ENCODE measurements at places on chromosomes 3 and 15.

DNA sequence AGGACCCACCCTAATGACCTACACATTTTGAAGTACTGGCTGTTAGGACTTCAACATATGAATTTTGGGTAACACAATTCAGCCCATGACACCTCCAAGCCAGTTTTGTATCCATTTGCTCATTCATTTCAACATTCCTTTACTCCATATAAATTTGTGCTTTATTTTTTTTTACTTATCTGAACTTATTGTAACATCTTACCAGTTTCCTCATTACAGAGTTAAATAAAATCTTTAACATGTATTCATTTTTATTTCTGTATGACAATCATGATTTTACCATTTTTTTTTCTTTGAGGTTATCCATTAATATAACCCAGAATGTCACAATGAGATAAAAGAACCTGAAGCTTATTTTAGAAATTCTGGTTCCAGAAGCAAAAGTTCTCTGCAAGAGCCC lies 48.0 kb upstream of the ATP1B3 start:
- no peak for DNase-seq

GRCh38 chr15:58701376-58701775 lies 48.1 kb downstream of the ADAM10 start:
- no peak for DNase-seq

- DNase-seq: no peak
These were observed 13.1 kb upstream of the ALCAM start for GRCh38 chr3:105353485-105354161.

DNA sequence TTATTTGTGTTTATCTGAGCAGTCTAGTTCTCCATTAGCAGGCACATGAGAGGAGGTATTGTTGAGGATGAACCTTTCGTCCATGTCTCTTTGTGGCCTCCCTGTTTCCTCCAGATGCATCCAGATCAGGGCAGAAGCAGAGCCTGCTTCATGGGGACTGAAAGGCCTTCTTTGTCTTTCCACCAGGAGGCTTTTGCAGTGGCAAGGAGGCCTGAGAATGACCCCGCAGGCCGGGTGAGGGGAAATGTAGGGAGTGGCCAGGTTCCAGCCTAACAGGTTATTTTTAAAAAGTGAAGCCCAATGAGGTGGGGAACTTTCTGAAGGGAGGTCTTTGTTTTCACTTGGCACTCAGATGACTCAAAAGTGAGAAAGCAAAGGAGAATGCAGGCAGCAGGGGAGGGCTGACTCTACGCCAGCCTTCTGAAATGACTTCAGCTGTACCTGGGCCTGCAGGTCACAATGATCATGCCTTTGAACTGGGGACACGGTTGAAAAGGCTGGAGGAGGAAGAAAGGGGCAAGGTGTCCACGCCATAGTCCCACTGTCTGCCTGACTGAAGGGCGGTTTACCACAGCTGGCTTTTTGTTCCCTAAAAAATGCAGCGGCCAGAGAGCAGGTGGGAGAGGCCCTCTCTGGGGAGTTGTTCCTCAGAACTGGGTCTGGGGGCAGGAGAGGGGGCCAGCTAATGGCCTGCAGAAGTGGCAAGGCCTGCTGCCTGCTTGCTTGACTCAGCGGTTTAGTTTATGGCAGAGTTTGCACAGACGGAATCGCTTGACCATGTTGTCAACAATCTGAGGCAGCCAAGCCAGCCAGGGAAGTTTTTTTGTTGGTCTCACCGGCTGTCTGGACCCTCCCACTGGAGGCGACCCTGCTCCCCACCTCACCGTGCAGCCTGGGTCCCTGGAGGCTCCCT lies 28.7 kb downstream of the CMTM7 start:
- no peak for DNase-seq

DNA sequence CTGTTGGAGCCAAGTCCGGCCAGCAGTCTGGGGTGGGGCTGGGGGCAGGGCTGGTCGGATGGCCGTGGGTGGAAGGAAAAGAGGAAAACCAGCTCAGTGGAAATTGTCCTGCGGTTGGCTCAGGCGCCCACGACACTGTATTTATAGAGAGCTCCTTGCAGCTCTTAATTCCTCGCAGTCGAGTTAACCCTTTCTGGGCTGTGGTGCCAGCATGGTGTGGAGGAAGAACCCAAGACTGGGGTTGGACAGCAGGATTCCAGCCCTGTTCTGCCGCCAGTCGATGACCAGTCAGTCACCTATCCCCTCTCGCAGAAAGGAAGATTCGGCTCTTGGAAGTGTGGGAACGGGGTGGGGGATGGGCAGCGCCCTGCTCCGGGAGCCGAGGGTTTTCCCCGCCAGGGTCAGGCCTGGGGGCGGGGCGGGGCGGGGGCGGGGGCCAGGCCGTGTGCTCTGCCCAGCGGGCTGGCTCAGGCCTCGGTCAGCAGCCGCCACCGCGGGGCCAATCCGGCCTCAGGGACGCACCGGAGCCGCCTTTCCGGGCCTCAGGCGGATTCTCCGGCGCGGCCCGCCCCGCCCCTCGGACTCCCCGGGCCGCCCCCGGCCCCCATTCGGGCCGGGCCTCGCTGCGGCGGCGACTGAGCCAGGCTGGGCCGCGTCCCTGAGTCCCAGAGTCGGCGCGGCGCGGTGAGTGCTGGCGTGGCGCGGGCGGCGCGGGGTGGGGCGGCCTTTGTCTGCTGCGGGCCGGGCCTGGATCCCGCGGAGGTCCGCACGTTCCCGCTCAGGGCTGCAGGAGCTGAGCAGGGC lies at the start of gene CD276:
TSS of gene CD276 (plus strand) at position 607 of the 804 bp plus-strand sequence. CDS start 15,257 bp downstream, outside the sequence.
- no peak for DNase-seq

GRCh38 chr3:63706321-63707085 lies 54.0 kb downstream of the SNTN start:
- no peak for DNase-seq

DNA sequence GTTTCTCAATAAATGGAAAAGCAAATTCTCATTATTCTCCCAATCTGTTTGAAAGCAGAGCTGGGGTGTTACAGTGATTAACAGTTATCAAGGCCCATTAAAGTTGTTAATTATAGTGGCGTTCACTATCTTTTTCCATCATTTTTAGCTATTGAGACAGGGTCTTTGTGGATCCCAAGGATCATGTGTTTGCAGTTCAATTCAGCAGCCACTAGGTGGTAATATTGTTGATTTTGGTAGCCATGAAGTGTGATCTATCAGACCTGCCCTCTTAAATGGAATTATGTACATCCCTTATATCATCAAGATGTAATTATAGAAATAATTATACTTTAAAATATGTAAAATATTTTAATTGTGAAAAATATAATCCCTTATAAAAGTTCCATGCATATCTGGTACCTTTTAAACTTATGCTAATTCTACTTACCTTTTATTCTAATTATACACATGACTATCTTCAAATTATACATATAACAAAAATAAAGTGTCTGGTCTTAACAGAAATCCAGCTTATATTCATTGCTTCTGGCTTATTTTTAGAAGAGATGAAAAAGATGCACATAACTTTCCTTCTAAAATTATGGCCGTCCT lies 126.4 kb downstream of the GREM1 start:
- no peak for DNase-seq

DNA sequence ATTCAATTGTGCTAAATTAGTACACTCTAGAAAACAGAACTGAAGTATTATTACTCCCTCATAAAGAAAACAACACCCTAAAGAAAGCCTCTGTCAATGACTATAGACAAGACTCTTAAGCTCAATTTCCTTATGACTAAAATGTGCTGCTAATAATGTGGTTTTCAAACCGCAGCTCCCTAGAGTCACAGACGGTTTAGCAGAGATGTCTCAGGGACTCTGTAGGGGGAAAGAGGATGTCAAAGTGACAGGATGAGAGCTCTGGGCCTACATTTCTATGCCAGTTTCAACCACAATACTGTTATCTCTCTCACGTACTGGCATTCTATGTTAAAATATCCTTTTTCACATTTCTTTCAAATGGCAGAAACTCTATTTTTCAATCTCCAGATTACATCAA lies 37.6 kb upstream of the WDR49 start:
- DNase-seq: no peak

DNA sequence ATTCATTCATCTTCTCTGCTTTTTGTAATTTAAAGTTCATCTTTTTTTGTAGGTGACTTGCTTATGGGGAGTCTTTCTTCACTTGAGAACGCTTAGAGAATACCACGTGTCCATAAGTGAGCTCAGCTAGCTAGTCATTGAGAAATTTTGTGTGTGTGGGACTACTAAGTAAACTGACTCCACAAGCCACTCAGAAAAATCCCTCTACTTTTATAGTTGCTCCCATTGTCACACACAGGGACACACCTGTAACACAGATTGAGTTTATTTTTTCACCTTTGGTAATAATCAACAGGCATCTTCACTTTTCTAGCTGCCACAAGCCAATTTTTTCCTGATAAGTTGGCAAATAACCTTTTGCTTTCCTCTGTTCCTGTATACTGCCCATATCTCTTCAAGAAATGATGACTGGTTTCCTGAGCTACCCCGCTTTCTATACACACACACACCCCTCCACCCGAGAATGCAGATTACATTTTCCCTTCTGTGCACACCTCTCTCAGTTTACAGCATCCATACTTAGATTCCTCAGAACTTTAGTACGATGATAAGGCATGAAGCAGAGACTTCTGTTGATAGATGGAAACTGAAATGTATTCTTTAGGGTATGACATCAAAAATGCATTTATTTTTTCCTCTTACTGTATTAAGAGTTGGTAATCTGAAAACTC lies 4.6 kb downstream of the TSC22D2 start:
- no peak for DNase-seq

- DNase-seq: no peak
These were observed 16.0 kb downstream of the SLC51A start for GRCh38 chr3:196232154-196232881.

- no peak for DNase-seq
These were observed 37.3 kb upstream of the CACNA1D start for GRCh38 chr3:53457068-53457467.

GRCh38 chr3:63966871-63967270 lies 54.7 kb upstream of the SCAANT1 start:
- no peak for DNase-seq

DNA sequence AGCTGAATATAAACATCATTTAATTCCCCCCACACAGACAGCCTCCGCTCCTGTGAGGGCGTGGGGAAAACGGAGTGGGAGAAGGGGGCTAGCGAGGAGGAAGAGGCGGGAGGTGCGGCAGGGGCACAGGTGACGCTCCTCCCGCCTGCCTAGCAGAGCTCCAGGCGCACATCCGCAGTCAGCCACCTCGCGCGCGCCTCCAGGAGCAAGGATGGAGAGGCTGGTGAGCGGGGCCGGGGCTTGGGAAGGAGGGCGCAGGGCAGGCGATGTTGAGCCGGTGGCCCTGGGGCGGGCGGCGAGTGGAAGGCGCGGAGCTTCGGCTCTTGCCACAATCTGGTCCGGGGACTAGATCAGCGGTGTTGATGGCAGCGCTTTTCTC lies at the start of gene CD200:
TSS of gene CD200 (plus strand) at position 155 of the 379 bp plus-strand sequence. CDS start at position 212, 57 bp downstream.
- DNase-seq: no peak

DNA sequence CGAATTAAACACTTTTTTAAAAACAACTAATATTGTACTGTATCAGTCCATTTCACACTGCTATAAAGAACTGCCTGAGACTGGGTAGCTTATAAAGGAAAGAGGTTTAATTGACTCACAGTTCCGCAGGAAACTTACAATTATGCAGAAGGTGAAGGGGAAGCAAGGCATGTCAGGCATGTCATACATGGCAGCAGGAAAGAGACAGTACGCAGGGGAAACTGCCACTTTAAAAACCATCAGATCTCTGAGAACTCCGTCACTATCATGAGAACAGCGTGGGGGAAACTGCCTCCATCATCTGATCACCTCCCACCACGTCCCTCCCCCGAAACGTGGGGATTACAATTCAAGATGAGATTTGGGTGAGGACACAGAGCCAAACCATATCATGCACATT lies 162.8 kb upstream of the TPM1 start:
- DNase-seq: no peak

DNA sequence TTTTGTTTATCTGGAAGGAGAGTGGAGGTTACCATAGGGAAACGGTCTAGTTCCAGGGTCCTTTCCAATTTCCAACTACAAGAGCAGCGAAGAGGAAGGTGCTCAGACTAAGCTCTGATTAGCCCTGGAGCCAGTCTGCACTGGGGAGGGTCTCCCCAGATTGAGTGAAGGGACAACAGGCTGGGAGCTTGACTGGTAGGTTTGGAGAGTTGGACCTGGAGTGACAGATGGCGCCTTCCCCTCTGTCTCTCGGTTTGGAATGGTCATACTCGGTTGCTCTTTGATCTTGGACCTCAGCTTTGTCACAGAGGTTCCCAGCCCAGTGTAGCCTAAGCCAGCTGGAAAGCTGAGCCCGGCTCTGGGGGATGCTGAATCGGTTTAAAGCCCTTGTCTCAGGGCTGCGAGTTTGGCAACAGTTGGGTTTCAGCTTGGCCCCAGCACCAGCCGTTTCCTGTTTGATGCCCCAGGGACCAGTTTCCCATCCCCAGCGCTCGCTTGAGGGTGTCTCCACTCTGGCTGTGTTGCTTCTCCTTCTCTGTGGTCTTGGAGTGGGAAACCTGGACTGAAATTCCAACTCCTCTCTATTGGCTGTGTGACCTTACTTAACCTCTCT lies 53.1 kb upstream of the ULK4 start:
- DNase-seq: no peak

- DNase-seq: no peak
These were observed 27.2 kb upstream of the SLC25A36 start for GRCh38 chr3:140914384-140914945.

DNA sequence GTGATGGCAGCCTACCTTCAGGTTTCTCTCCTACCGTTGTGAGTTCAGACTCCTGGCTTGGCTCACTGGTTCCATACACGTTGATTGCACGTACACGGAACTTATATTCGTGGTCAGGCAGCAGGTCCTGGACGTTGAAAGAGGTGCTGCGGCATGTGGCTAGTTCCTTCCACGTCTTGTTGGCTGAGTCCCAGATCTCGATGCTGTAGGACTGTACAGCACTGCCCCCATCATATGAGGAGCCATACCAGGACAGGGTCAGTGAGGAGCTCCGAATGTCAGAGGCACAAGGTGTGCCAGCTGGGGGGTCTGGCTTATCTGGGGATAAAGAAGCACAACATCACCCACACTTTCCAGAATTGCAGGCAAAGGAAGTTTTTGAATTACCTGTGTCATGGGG lies 72.3 kb upstream of the HACD2 start:
- no peak for DNase-seq

- DNase-seq: no peak
These were observed 90.3 kb downstream of the MEX3B start for GRCh38 chr15:81955382-81956062.

- no peak for DNase-seq
These were observed 359.6 kb upstream of the NECTIN3 start for GRCh38 chr3:110711851-110712516.

GRCh38 chr15:33200444-33200843 lies 5.9 kb upstream of the FMN1 start:
- no peak for DNase-seq

DNA sequence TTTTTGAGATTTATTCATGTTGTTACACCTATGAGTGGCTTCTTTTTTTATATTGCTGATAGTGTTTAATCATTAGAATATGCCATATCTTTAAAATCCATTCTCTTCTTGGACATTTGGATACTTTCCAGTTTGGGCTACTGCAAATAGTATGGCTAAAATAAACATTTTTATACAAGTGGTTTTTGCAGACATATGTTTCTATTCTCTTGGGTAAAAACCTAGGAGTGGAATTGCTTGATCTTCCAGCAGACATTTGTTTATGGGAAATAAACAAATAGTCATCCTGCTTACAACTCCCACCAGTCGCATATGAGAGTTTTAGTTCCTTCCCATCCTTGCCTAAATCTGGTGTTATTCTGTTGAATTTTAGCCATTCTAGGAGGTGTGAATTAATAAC lies 193.1 kb downstream of the ALCAM start:
- no peak for DNase-seq

Measured in Panc1 (cell line).